ENCODE measurements at places on chromosomes 3 and 15.

DNA sequence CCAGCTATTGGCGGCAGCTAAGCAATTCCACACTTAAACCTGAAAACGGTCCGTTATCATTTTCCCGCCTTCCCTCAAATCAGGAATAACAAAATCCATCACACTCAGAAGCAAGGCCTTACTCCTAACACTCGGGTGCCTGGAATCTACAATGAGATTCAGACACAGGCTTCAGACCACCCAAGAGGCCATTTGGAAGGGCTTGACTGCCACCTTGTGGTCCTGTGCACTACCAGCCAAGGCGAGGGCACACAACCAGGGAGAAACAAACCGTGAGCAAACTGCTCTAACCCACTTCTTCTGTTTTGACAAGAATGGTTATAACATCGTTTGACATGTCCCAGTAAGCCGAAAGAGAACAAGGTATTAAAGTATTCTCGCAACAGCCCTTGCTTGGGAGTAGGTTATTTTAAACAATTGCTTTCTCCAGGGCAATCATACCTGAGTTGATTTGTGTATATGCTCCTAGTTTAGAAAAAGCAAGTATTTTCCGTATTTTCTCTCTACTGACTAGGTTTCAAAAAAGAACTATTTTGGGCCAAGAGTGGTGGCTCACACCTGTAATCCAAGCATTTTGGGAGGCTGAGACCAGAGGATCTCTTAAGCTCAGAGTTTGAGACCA is 40.1 kb upstream of the TAFA4 start:
- no peaks in the 10 kb centered on the region for H3K36me3 ChIP-seq
- no peak overlapping the region for H3K4me3 ChIP-seq
- no peak overlapping the region for H3K27ac ChIP-seq
- no peaks in the 10 kb centered on the region for H3K4me1 ChIP-seq
- peak; percentile 58 for DNase-seq

DNA sequence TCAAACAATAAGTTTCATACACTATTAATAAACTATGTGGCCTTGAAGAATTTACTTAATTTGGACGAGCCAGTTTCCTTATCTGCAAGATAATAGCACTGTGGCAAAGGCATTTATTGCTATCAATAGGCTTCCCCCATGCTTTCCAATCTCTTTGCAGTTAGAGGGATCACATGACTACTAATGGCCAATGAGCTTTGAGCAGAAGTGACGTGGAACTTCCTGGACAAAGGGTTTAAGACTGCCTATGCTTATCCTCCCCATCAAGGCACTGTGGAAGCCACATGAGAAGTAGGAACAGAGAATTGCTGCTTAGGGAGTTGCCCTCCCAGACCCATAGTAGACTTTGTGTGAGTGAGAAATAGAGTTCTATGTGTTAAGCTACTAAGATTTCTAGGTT is 16.7 kb upstream of the ZMAT3 start:
- no peaks in the 10 kb centered on the region for H3K4me1 ChIP-seq
- DNase-seq, result no peak
- H3K4me3 ChIP-seq, result no peak overlapping the region
- H3K27ac ChIP-seq, result no peak overlapping the region

DNA sequence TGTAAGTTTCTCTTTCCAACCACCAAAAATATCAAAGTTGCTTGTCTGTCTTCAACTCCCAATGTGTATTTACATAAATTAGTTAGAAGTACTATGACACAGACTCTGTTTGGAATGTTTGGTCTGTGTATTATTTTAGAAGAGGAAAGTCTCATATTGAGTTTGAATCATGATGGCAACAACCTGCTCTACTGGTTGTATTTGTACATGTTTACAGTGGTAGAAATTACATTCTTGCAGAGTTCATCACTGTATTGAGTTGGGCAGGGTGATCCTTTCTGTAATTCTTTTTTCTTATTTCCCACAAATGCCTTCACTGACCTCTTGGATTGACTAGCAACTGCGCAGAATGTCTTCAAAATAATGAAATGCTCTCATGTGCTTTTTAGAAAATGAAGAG is 149.6 kb downstream of the CHL1 start:
- no peak overlapping the region for H3K4me3 ChIP-seq
- no peaks in the 10 kb centered on the region for H3K4me1 ChIP-seq
- H3K36me3 ChIP-seq, result no peaks in the 10 kb centered on the region

DNA sequence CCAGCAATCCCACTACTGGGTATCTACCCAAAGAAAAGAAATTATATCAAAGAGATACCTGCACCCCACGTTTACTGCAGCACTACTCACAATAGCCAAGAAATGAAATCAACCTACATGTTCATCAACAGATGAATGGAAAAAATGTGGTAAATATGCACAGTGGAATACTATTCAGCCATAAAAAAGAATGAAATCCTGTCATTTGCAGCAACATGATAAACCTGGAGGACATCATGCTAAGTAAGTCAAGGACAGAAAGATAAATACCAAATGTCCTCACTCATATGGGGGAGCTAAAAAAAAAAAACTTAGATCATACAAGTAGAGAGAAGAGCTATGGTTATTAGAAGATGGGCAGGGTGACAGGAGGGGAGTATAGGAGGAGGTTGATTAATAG is 9.1 kb downstream of the ZBTB11 start:
- H3K27me3 ChIP-seq, result no peaks in the 10 kb centered on the region
- H3K4me1 ChIP-seq, result no peaks in the 10 kb centered on the region
- H3K27ac ChIP-seq, result no peak overlapping the region
- DNase-seq, result no peak
- peaks cover 35% of the 10 kb centered on the region for H3K36me3 ChIP-seq

GRCh38 chr3:148792516-148792915 is 35.1 kb upstream of the CPB1 start:
- no peak overlapping the region for H3K27ac ChIP-seq
- H3K4me3 ChIP-seq, result no peak overlapping the region
- DNase-seq, result no peak
- no peaks in the 10 kb centered on the region for H3K4me1 ChIP-seq

DNA sequence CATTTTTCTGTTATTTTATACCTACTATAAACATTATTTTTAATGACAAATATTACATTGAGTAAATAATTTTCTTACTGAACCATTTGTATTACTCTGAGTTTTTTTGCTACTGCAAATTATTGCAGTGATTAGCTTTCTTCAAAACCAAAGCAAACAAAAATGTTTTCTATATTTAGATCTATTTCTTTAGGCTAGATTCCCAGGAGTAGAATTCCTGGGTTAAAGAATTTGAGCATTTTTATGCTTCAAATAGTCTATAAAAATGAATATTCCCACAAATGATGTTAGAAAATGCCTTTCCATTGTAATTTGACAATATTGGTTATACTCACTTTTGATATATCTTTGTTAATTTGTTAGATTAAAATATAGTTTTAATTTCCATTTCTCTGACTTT is 76.8 kb downstream of the LEKR1 start:
- no peaks in the 10 kb centered on the region for H3K36me3 ChIP-seq
- no peaks in the 10 kb centered on the region for H3K27me3 ChIP-seq
- no peak overlapping the region for H3K27ac ChIP-seq
- no peak overlapping the region for H3K4me3 ChIP-seq
- DNase-seq, result no peak
- no peaks in the 10 kb centered on the region for H3K4me1 ChIP-seq

DNA sequence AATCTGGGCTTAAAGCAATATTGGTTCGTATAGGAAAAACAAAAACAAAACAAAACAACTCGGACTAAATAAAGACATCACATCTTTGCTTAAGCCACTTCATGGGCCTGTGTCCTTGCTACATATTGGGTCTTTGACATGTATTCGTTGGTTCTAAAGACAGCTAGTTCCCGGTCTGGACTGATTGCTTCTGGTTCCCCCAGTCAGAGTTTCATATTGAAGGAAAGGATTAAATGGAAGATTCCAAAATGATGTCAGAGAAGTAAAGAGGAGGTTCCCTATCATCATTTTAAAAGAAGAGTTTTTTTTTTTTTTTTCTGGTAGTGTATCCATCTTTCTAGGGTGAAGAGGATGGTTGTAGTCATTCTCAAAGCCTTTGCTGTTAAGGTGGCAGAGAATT is 2.3 kb downstream of the OXSR1 start:
- DNase-seq, result no peak
- H3K4me3 ChIP-seq, result no peak overlapping the region
- H3K4me1 ChIP-seq, result peaks cover 38% of the 10 kb centered on the region
- H3K27me3 ChIP-seq, result no peaks in the 10 kb centered on the region
- no peak overlapping the region for H3K27ac ChIP-seq
- H3K36me3 ChIP-seq, result no peaks in the 10 kb centered on the region
